Non-pigmented ciliary epithelial cell (primary cell): ENCODE measurements at places on chromosomes 5 and 9.

GRCh38 chr5:73783828-73784227 is 157.8 kb downstream of the ARHGEF28 start:
- no peak for DNase-seq

GRCh38 chr9:136019681-136020060 is 58.5 kb upstream of the UBAC1 start:
- no peak for DNase-seq

GRCh38 chr5:27308153-27308552 is 269.8 kb upstream of the CDH9 start:
- no peak for DNase-seq

GRCh38 chr5:179852993-179853547 is 5.5 kb downstream of the MRNIP start:
- no peak for DNase-seq

- no peak for DNase-seq
Measured at GRCh38 chr9:14881006-14881405, 29.2 kb downstream of the FREM1 start.

DNA sequence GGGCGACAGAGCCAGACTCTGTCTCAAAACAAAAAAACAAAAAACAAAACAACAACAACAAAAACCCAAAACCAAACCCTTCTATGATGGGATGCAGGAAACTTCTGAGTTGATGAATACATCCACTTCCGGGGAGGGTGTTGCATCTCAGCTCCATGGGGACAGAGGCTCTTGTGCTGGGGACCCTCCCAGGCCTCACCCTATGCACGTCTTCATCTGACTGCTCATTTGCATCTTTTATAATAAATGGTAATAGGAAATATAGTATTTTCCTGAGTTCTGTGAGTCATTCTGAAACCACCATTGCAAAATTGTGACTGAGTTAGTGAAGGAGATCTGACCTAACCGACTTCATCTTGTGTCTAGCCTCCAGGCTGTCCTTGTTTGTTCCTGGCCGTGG is 109.5 kb upstream of the SLC28A3 start:
- no peak for DNase-seq

DNA sequence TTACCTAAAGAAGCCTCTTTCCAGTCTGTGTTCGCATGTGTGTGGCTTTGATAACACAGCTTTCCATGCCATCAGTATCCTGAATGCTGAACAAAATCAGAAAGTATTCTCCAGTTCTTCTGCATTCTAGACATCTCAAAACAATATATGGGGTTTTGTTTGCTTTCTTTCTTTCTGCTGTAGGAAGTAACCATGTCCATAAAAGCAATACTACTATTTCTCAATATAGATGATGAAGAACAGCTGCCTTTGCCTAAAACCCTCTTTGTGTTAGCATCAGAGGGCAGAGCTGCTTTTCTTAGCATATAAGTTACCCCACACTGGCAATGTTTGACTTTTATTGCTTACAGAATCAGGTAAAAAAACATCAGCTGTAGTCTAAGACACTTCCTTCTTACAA is 963.6 kb downstream of the CDH12 start:
- DNase-seq: no peak
